Umbilical cord (tissue), 2 donors: ENCODE measurements at places on chromosomes 3 and 15. TPM values are rescaled to one million over a fixed set of nuclear protein-coding genes. Genes with fewer than 3 reads are reported as not detected.

Gene GCNT3
- total RNA-seq = 25.0 TPM

Gene ACTRT3
- 2.6 TPM for total RNA-seq

Gene AHSG
- total RNA-seq = not detected

GRCh38 chr15:101795455-101795854, 7.9 kb upstream of the OR4F6 start:
- DNase-seq = no peak

DNA sequence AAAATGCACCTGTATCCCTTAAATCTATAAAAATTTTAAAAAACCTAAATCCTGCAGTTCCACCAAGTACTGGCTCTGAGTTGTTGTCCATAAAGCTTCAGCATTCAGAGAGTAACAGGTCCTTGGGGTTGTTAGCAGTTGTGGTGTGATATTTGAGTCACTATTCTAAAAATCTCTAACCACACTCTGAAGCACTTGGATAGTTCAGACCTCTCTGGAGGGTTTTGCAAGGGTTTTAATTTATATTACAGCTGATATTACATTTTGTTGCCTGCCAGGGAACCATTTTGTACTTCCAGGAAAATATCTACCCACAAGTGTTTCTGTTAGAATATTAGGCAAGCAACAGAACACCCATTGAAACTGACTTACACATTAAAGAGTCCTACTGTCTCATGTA, 255.6 kb downstream of the TBL1XR1 start:
- no peak for DNase-seq

DNA sequence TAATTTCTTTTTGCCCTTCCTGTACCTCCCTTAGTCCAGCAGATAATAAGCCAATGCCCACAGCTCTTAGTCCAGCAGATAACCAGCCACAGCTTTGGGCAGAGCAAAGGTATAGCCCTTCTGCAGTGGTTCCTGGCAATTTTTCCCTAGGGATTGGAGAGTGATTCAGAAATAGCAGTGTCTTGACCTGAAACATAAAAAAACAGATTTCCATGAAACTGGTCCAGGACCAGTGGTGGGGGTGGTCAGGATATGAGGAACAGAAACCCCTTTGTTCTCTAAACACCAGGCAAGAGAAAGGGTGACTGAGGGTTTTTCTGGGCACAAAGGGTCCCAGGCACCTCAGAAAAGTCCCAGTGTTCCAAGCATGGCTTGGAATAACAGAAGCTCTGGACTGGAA, 103.4 kb downstream of the ARRDC4 start:
- no peak for DNase-seq

GRCh38 chr15:91784973-91785709, 68.4 kb upstream of the SLCO3A1 start:
- DNase-seq = no peak

GRCh38 chr3:155393316-155393715, 99.8 kb upstream of the STRIT1 start:
- no peak for DNase-seq

DNA sequence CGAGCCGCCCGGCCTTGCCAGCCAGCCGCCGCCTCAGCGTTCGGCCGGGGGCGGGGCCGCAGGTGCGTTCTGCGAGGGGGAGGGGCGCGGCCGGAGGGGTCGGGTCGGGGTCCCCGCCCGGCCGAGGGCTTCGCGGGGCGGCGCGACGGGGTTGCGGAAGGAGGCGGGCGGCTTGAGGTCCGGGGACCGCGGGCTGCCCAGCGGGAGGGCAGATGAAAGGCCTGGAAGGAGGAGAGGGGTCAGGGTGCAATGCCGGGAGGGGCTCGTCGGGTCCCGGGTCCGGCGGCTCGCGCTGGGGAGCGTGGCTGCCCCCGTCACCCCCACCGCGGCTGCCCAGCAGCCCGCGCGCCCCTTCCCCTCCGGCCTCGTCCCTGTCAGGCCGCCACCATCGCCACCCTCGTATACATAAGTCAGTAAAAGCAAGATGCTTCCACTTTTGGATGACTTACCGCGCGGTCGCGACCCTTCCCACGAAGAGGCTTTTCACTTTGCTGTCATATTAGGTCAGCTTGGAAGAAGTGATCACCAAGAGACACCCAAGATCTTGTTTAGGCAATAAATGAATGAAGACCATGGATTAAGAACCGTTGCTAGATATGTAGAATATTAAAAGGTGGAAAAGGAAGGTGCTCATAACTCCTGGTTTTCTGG, 620 bp upstream of the ANP32A start:
- no peak for DNase-seq
